ENCODE measurements at places on chromosomes 1 and 21.

DNA sequence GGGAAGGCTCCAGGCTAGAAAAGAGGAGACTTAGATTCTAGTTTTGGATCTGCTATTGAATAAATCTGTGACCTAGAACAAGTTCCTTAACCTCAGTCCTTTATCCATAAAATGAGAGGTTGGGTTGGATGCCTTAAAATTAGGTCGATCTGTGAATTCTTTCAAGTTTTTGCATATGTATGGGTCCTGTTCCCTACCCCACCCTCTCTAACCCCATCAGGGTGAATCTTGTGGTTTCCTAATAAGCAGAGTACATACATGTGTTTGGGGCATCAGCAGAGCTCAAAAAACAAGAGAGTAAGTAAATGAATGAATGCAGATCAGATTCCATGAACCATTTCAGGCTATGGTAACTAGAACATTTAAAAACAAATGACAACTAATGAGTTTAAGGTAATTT lies 6.2 kb downstream of the SPRR4 start:
- DNase-seq: no peak

GRCh38 chr1:66274634-66275033 lies 259.3 kb upstream of the SGIP1 start:
- DNase-seq: no peak

DNA sequence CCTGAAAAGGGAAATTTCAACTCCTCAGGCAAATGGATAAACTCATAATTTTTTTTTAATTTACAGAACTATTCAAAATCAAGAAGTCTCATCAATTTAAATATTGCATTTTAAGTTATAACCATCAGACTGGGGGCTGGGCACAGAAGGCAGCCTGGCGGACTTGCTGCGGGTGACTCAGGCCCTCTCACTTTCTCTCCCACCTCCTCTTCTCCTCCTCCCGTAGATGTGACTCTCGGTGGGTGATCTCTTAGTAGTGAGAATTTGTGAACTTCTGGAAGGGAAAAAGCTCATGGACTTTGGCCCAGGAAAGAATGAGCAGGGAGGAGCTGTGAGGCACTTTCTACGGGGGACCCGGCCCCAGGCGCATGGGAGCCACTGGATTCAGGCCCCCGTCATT lies 32.9 kb downstream of the CLIC6 start:
- DNase-seq: no peak

GRCh38 chr1:88454781-88455180 lies 229.3 kb upstream of the PKN2 start:
- no peak for DNase-seq

- DNase-seq: no peak
Measured at GRCh38 chr1:167722870-167723251, 1.1 kb downstream of the MPZL1 start.

- DNase-seq: no peak
Measured at GRCh38 chr1:161128591-161129420, 3.7 kb downstream of the DEDD start.

DNA sequence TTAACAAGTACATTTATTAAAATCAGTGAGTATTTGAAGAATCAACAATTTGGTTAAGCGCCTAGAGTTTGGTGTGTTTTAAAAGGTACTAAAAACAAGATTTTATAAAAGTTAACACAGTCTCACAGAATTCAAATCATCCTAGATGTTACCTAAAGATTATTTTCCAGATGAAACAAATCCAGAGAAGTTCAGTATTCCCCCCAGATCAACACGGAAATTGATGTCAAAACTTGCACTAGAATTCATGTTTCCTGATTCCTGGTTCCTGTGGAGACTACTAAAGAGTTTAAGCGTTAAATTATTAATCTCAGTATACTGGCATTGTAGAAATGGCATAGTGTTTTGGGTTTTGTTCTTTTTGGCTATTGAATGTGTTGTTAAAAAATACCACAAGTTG lies 1.4 kb downstream of the PTBP2 start:
- DNase-seq: no peak

DNA sequence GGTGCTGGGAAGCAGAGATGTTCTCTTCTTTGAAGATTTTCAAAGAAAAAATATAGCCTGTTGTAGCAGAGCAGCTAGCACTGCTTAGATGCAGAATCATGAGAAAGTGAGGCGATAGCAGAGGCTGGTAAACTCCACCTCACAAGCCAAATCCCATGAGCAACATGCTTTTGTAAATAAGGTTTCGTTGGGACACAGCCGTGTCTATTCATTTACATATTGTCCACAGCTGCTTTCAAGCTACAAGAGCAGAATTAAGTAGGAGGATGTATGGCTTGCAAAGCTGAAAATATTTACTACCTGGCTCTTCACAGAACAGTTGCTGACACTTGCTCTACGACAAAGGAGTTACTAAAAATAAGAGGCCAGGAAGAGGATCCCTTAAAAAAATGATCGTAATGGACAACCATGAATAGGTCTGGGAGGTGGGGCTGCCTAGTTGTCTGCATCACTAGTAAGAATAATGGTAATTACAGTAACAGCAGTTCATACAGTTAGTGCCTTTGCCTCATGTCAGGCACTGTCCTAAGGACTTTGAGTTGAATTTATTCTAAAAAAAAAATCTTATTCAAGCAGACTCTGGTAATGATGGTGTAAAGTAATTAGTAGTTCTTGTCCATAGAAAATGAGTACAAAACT lies 622.0 kb downstream of the KIF26B start:
- DNase-seq: no peak

GRCh38 chr1:107451715-107452114 lies 310.9 kb downstream of the NTNG1 start:
- DNase-seq: no peak

Data from thoracic aorta (tissue), 2 donors.